Inflammatory macrophage treated with lipopolysaccharide for 1 hour (primary cell): ENCODE measurements at places on chromosomes 6 and 20.

- no peak for DNase-seq
These were observed 150.4 kb downstream of the INSM1 start for GRCh38 chr20:20518263-20518662.

DNA sequence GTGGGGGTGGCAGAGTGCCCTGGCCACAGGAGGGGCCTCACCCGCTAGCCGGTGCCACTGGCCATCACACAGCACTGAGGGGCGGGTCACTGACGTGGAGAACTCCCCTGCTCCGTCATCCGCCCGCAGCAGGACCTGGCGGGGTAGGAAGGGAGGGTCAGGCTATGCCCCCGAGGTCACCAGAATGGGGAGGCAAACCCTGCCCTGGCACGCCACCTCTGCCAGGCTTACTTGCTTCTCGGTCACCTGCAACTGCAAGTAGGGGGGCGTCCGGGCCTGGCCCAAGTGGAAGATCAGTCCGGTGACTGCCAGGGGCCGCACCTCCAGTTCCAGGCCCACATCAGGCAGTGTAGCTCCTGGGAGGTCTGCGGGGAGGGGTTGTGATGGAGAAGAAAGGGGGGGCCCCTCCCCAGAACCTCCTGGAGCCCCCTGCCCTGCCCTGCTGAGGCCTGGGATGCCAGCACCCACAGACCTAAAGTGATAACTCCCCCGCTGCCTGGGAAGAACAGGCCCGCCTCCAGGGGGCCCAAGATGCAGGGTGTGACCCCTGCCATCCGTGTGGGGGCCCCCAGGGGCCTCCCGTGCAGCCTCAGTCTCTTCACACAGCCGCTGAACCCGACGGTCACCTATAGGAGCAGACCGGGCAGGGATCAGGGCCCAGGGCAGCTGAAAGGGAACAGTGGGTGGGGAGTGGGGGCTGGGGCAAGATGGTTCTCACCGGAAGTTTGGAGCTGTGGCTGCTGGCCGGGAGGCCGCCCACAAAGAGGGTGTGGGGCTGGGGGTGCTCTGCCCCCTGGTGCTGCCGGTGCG lies 7.4 kb downstream of the ADRM1 start:
- DNase-seq = no peak

DNA sequence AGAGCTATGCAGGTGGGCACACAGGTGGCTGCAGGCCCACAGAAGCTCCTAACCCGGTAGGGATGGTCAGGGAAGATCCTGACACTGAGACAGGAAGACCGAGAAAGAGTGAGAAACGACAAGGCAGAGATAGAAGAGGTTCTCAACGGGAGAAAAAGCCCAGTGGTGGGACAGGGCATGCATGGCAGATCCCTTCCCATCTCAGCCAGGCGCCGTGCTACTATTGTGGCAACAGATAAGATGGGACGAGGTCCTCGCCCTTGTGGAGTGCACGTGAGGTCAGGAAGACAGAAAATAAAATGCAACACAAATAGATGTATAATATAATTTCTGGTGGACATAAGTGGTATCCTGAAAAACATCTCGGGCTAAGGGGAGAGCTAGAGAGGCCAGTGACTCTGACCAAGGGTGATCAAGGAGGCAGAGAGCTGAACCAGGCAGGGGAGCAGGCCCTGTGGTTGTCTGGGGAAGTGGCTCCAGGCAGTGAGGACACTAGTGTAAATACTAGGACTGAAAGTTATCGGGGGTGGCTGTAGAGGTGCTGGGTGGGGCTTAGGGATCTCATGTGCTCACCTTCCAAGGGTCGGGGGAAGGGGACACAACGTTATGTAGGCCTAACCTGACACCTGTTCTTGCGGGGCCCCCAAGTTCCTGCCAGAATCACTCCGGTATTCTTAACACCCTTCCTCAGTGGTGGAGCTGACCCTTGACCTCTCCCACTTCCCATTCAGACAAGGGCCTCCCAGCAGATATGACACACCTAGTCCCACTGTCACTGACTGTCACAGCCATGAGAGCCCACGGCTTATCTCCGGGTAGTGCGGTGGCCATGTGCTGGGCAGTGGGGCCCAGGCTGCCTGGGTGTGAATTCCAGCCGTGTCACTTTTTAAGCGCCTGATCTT lies 1.0 kb downstream of the SRXN1 start:
- peak; percentile 29 for DNase-seq

DNA sequence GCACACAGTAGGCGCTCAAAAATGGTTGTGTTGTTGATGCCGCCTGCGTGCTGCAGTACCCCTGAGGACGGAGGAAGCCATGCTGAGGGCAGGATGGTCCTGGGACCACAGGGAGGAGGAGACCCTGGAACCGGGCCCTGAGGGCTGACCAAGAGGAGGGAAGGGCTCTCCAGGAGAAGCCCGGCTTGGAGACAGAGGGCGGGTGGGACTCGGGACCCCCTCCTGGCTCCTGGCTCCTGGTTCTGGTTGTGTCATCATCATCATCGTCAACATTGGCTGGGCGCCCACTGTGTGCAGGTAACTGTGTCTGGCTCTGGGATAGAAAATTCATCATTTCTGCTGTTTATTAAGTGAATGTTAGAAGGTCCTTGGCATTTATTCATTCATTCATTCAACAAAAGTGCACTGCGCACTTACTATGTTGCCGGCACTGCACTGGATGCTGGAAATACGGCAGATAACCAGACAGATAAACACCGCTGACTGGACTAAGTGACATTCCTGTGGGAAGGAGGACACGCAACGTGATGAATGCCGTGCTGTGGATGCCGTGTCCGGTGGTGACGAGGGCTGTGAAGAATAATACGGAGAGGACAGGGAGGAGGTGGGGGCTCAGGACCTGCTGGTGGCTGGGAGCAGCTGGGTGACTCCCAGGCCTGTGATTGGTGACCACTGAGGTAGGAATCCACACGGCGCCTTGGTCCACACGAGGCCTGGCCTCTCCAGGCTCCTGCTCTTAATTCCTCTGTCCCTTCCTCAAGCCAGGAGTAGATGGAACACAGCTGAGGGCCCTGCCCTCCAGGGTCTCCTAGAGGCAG lies 35.3 kb downstream of the SPDEF start:
- DNase-seq = no peak

- DNase-seq = peak; percentile 53
These were observed 267.2 kb upstream of the ECI2 start for GRCh38 chr6:4402477-4402976.

- peak; percentile 43 for DNase-seq
These were observed 234.5 kb upstream of the ZNF217 start for GRCh38 chr20:53828088-53828681.

DNA sequence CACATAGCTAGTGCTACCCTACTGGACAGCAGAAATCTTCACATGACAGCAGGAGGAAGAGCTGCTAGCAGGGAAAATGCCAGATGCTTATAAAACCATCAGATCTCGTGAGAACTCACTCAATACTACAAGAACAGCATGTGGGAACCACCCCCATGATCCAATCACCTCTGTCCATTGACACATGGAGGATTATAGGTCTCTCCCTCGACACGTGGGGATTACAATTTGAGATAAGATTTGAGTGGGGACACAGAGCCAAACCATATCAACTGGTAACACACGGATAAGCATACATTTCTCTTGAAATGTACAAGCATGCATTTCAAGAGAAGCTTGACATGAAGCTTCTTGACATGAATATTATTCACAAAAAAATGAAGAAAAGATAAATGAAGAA lies 64.1 kb downstream of the MMS22L start:
- no peak for DNase-seq

DNA sequence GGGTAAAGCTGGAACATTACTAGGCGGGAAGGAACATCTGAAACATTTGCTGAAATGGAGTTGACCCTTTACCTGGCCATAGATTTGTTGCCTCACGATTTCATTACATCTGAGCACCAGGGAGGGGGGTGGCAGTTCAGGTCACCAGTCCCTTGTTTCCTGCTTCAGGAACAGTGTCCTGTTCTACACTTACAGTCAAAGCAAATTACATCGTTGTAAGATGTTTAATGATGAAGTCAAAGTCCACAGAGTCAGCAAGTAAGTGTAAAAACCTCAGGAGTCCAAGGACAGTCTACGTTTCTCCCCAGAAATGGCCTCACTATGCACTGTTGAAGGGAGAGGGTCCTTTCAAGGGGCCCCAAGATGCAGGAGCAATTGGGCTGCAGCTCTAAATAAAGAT lies 8.9 kb upstream of the MICB start:
- no peak for DNase-seq

DNA sequence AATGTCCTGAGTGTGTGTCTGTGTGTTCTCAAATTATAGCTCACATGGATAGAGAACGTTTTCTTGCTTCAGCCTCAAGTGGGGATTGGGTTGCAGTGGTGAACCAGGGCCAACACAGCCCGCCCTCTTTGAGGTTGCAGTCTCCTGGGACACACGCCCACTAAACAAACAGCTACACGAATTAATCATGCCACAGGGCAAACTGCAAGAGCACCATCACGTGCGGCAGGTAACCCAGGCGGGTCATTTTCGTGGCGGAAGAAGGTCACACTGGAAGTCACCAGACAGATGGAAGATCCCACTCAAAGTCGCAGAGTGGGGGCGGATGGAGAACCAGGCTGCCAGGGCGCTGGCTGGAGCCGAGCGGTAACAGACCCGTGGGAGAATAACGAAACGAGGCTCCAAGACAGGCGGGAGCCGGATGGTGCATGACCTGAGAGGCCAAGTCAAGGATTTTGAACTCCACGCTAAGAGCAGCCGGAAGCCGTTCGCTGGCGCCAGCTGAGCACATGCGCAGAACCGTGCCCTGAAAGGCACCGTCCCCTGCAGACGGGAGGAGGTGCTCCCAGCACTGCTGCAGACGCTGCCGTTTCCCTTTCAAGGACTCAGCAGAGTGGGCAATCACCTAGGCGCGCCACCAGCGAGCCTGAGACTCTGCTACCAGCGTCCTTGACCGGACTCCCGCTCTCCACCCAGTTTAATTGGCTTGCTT lies 10.7 kb downstream of the DLL1 start:
- DNase-seq = no peak

DNA sequence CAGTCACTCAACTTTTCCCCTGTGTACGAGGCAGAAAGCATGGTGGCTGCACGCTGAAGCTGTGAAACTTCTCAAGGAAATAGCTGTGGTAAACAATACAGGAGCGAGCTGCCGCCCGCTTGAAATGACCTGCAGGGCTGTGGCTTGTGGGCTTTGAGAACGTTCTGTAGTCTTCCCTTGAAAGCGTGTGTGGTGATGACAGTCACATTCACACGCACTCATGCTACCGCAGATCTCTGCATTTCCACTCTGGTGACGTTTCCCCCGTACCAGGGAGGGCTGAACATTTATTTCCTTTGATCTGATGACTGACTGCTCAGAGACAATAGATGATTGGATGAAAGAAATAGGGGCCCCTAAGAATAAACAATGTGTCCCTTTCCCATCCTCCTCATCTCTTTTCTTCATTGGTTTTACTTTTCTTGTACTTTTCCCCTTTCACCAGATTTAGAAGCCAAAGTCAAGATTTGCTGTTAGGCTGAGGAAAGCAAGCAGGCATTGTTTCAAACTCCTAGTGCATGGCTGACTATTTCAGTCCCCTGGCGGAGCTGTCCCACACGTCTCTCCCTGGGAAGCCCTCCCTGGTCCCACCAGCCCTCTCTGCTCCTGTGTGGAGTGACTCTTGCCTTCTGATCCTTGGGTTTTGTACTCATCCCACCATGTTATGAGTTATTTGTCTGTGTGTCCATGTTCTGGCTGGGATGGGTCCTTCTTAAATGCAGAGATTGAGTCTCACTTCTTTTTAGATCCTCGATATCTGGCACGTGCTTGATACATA lies 3.9 kb downstream of the SYTL3 start:
- DNase-seq = no peak

DNA sequence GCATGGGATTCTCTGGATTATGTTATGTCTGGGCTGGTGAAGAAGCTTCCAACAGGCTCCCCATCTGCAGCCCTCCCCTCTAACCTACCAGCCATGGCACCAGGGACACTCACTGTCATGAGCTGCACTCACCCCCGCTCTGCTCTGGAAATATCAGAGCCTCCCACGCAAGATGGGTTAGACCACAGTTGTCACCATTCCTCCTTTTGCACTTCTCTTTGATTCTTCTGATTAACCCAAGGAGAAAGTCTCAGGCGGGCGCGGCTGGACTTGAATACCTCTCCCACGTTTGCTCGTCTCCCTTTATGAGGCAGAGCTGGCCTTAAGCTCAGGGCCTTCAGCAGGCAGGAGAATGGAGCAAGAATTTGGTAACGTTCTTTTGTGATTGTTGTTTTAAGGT lies 128.1 kb downstream of the CEBPB start:
- peak; percentile 79 for DNase-seq

DNA sequence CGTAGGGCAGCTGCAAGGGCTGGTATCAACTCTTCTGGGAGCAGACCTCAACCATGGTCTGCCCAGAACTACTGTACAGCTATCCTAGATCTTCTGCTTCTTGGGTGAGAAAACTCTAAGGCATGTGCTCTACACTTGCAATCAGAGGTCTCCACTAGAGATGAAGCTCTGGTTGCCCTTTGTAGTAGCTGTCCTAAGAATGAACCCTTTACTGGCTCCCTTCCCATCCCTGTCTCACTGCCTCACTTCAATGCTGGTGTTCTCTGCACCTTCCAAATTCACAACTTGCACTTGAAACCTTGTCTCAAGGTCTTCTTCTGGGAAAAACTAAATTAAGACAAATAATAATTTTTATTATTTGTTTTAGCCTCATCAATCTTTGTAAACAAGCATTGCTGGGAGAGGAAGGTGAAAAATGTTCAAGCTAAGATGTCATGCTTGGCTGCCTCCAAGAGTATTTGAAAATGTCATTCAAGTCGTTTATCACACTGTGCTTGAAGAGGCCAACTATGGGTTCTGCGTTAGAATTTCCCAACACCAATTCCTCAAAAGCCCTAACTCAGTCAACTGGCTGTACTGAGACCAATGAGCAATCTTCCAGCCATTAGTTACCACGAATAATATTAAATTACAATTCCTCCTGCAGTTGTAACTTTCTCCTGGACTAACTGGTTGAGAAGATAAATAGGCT lies 255.7 kb upstream of the PRND start:
- DNase-seq = no peak

- DNase-seq = no peak
These were observed 16.1 kb downstream of the COL9A3 start for GRCh38 chr20:62832951-62833391.

DNA sequence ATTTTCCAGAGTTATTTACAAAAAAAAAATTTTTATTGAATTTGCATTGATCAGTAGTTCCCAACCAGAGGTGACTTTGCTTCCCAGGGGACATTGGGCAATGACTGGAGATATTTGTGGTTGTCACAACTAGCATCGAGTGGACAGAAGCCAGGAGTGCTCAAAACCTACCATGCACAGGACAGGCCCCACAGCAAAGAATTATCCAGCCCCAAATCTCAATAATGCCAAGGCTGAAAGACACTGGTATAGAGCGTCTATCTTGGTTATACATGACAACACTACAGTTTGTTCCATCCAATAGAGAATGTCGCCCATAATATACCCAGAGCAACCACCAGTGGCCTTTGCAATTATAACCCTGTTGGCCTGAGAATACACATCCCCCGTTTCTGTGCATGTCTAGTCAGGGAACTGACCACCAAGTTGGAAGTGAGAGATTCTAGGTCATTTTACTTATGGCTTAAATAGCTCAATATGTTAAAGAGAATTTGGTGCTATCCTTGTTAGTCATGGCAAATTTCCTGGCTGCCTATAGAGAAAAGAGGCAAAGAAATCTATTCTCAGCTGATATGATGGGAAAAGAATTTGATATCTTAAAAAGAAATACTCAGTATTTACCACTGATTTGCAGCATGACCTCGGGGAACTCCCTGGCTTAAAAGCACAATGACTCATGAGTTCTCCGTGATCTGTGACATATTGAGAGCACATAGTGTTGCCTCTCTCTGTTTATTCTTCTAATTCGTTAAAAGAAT lies 76.0 kb upstream of the ADTRP start:
- peak; percentile 80 for DNase-seq
